ENCODE measurements at places on chromosomes 5 and 9.

DNA sequence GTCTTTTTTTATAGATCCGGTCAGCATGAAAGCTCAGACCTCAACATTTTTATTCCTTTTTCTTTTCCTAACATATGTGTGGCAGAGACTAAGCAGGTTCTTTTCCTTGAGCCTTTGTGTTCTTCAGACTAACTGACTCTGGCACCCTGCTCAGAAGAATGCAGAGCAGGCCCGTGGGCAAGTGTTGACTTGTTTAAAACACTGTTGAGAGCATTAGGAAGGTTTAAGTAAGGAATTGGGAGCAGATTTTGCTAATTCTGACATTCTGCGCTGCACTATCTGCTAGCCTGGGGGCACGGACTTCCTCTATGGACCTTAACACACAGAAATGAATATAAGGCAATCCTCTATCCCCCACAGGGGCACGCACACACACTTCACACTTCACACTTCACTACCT, 182.5 kb upstream of the PIK3R1 start:
- DNase-seq = no peak

DNA sequence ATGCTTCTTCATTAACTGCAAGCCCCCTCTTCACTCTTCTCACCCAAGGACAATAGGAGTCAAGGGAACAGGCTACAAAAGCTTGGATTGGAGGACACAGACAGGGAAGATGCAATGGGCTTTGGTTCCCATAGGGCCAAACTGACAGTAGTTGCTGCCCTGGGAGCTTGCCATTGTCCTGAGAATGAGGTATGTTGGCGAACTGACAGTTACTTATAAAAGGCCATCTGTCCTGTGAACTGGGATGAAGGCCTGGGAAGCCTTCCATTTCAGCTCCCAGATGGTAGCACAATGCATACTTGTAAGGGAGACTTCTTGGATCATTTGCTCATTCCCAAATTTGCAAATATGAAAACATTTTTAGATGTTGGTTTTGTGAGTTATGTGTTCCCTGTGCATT, 88.9 kb downstream of the SNCAIP start:
- no peak for DNase-seq

DNA sequence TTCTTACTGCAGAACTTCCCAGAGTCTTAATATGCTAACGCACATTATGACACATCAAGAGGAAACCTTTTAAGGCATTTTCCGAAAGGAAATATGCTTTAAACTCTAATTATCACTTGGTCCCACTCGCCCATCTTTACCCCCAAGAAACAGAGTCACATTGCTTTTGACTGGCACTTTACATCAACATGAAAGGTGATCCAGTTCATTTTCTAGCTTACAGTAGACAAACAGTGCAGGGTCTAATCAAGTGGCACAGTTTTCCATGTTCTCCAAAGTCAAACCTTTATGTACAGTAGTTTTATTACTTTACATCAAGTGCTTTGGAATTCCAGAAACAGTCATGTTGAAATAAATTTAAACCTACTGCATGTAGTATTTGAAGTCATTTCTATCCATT, 12.0 kb downstream of the RAB14 start:
- DNase-seq = no peak

DNA sequence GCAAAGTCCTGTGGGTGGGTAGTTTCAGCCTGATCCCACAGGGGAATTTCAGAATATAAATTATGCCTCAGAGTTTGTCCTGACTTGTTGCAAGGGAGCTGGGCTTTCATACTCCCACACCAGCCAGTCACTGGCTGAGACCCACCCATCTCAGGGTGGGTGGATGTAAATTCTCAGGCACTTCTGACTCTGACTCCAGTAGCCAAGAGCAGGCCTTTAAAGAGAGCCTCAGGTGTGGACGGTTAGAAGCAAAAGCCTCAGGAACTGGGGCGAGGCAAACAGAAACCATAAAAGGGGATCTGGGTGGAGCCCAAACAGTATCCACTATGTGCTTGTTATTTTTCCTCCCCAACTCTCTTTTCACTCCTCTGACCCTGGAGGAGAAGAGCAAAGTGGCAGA, 28.6 kb upstream of the FBXW11 start:
- no peak for DNase-seq

DNA sequence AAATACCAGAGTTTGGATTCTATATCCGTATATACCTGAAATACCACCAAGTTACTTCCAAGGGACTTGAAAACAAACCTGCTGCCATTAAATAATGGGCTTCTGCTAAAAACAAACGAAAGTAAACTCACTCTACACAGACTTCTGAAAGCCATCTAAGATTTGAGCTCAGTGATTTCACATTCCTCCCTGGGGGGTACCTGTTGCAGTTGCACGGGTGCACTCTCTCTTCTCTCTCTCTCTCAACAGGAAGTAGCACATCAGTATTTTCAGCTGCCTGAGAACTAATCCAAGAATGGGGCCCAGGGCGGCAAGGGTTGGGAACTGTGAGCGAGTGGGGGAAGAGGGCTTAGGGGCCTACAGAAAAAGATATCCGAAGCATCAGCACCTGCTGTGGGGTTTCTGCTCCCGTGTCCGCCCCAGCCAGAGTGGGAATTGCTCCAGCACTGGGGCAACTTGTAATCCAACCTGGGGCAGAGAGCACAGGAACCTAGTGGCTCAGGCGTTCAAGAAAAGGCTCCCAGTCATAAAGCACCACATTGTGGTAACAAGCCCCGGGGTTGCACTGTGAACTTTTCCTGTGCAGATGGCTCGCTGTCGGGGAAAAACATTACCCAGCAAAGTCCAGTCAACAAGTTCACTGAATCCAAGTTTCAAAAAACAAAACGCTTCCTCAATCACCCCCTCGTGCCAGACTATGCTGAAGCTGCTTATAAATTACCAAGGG, 99.8 kb downstream of the EFNA5 start:
- DNase-seq = no peak

- no peak for DNase-seq
Observed at GRCh38 chr9:26310294-26310693, 582.3 kb downstream of the CAAP1 start.

DNA sequence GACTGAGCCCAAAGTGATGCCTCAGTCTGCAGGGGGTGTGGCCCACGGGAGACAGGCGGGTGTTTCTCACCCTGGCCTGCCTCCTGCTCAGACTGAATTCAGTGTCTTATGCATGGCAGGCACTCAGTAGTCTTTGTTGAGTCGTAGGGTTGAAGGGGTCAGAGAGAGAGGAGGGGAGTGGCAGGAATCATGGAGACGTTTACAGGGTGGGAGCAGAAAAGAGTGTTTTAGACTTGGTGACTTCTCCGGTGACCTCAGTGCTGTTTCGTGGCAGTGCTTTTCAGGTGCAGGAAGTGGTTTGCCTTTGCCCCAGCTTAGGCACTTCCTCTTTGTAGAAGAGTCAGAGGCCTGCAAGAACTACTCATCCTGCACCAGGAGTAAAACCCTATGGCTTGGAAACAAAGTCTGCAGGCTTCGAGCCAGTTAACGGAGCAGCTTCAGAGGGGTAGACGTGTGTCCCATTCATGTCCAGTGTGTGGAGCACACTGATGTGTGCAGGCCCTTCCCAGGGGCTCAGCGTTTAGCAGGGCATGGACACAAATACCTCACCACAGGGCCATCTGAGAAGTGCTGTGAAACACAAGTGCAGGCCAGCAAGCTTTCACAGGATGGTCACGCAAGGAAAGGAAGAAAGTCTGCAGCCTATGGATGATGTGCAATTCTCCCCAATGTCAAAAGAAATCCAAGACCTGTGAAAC, 24.5 kb upstream of the SEMA4D start:
- no peak for DNase-seq

DNA sequence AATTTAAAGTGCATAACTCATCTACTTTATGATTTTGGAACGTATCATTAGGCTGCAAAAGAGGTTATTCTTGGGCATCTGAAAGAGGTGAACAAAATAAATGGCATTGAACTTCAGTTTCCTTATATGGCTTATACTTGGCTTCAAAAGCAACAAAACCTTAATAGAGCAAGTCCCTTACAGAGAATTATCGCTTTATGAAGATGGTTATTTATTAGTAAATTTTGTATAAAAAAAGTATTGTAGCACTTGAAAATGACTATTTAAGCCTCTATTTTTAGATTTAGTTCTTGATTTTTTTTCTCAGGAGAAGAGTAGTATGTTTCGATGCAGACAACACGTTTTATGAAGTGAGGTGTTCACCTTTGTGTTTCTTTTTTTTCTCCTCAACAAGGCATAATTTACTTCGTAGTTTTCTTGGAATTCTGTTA, 2.0 kb downstream of the ERBIN start:
- no peak for DNase-seq

DNA sequence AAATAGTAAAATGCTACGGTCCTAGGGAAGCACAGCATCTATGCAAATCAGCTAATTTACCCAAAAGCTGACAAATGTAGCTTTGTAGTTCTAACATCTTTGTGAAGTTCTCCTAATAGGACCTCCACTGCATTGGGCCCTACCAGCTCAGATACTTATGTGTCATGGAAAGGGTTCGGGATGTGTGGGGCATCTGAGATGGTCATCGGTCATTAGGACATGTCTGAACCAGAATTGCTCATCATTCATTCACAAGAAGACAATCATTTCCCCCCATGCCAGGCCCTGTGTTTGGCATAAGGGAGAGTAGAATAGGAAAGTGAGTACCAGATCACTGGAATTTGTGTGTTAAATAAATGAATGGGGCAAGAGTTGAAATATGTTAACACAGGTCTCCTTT, 35.7 kb downstream of the PWWP2A start:
- no peak for DNase-seq

- DNase-seq = no peak
Observed at GRCh38 chr9:98432960-98433359, 177.5 kb upstream of the TBC1D2 start.

DNA sequence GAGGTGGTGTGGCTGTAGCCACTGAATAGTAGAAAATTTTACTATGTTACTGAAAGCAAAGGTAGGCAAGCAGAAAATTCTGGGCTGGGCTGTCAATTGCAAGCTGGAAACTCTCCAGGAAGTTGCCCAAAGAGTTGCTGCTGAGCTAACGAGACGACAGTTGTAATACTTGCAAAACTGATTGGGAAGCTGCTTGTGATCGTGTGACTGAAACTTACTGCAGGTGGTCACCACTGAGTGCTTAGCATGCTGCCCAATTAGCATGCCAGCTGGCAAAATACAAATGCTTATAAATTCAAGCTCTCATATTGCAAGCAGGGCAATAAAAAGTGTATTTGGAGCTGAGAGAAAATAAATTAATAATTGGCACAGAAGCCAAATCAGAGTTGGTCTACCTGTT, 758.5 kb upstream of the EDIL3 start:
- DNase-seq = no peak

DNA sequence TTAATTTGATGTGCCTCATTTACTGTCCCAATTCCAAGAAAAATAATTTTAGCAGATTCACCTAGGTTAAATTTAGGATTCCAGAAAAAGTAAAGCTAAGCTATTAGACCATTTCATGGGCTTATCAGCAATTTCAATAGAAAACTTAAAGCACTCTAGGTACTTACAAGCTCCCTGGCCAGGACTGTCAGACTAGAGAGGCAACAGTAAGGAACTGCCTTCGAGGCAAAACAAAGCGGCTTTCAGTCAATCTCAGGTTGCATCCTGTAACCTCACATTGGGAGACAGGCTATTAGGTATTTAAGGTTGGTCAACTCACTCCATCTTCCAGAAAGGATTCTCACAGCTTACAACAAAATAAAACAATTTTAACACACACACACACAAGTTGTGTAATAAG, 48.7 kb upstream of the FSD1L start:
- DNase-seq = no peak

- no peak for DNase-seq
Observed at GRCh38 chr5:78791501-78792100, 143.0 kb upstream of the LHFPL2 start.

- DNase-seq = no peak
Observed at GRCh38 chr9:12783767-12784460, 9.1 kb downstream of the LURAP1L start.

- DNase-seq = no peak
Observed at GRCh38 chr5:125277494-125278154, 531.2 kb upstream of the ZNF608 start.

DNA sequence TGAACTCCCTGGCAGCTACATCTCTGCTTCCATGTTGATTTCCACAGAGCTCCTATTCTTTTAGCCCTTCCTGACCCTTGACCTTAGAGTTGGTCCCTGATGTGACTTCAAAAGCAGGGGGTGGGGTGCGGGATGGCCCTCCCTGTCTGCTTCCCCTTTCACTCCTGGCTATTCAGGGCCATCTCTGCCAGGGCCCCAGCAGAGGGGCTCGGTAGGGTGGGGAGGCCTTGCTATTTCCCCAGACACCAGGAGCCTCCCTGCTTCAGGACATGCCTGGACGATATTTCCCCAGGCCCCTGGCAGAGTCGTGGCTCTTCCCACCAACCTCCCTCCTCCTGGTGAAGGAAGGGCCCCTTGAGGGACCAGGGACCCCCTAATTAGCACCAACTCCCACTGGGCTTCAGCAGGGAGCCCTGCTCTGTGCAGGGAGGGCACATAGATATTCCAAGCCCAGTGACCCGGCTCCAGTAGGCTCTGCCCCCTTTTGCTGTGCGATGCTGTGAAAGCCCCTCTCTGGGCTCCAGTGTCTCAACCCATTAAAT, 17.3 kb downstream of the CORO2A start:
- DNase-seq = no peak

DNA sequence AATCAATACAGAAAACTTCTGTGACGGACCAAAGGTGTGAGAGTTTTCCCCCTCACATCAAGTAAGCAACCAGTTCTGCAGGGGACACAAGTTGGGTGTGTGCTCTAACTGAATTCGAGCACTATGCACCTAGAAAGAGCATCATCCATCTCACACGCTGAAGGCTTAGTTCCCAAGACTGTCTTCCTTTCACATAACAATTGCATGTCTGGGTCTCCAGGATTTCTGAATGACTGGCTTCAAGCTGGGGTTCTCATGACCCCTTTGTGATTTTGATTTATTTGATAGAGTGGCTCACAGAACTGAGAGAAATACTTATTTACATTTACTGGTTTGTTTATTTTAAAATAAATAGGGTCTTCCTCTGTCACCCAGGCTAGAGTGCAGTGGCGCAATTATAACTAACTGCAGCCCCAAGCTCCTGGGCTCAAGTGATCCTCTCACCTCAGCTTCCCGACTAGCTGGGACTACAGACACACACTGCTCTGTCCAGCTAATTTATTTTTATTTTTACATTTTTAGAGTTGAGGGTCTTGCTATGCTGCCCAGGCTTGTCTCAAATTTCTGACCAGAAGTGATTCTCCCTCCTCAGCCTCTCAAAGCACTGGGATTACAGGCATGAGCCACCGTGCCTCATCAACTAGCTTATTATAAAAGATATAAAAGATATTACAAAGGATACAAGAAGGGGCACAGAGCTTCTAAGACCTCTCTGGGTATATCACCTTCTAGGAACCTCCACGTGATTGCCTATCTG, 316.7 kb upstream of the CDH12 start:
- DNase-seq = no peak

GRCh38 chr9:18928711-18929110, 104.3 kb downstream of the SAXO1 start:
- DNase-seq = no peak

Measured in activated CD8-positive, alpha-beta memory T cell treated with anti-CD3 and anti-CD28 coated beads for 1 hour (primary cell).